Activated T-helper 1 cell treated with anti-CD3 and anti-CD28 coated beads, Interleukin-2, amount 50 U/mL, for 16 hours (primary cell): ENCODE measurements at places on chromosomes 5 and 9.

GRCh38 chr5:137636830-137637714 is 98.8 kb downstream of the KLHL3 start:
- DNase-seq, result no peak

DNA sequence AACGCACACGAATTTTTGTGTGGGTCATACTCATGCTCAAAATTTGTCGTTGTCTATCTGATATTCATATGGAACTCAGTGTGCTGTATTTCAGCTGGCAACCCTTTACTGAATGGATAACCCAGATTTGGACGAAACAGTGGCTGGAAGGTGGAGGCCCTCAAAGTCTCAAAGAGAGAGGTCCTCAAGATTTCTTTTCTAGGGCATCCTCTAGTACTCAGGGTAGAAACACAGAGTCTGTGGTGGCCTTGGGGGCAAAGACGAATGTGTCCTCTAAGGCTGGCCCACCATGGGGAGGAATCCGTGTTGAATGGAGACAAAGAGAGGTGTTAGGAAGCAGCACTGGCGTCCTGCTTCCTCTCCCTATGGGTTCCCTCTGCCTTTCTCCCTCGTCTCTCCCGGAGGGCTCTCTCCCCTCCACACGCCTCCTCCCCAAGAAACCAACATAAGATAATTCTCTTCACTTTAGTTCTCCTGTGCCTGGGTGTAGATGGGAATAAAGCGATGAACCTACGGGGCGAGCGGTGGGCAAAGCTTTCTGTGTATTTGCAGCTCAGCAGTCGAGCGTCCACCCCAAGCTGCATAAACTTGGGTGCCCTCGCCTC is 333.7 kb downstream of the CWC27 start:
- no peak for DNase-seq

DNA sequence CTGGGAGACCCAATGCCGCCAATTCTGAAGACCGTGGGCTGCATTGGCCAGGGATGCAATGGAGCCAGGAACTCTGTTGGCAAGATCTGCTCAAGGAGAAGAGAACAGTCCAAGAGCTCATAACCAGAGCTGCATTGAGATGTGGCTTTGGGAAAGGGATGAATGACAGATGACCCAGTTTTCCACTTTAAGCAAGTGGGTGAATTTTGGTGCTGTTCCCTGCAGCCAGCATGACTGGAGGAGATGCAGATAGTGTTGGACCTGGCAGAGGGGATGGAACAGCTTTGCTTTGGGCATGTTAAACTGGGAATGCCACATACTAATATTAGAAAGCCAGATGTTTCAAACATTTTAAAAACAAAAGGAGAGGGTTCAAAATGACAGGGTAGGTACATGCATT is 143.1 kb downstream of the FSTL4 start:
- no peak for DNase-seq

- no peak for DNase-seq
Observed at GRCh38 chr9:38074441-38074961, 5.5 kb upstream of the SHB start.

- DNase-seq, result no peak
Observed at GRCh38 chr5:43859309-43859708, 256.3 kb downstream of the NNT start.

GRCh38 chr9:116587919-116588318 is 99.2 kb upstream of the TRIM32 start:
- DNase-seq, result no peak

DNA sequence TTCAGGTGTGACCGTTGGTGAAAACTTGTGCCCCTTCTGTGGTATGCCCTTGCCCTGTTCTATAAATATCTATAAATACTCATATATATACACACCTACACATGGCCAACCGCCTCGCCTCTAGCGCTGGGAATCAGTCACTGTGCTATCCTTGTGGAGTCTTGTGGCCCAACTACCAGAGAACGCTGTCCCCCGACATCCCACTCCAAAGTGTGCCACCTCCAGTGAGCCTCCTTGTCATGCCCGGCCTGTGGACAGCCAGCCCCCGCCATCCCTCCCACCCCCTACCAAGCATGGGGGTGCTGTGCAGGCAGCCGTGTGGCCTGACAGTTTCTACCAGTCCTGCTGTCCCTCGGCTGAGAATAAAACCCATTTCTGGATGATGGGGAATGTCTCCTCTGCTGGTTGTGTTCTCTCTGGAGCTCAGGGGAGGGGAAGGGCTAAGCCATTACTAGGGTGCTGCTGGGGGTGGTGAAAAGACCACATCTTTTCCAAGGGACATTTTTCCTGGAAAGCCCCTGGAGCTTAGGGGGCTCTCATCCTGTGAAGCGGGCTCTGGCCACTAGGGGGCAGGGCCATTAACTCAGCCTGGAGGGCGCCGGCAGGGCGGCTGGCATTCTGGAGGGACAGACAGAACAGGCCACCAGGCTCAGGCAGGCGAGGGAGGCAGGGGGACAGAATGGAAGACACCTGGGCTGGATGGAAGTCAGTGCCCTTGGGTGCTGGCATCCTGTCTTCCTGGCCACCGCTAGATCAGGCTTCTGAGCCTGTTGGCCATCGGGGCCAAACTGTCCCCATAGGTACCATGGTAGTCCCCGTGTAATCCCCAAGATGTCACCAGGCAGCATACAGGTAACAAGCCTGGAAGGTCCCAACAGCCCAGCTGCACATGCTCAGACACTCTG is 20.7 kb downstream of the GOLGA2 start:
- peak; percentile 33 for DNase-seq

GRCh38 chr5:89988998-89989655 is 420.4 kb downstream of the CETN3 start:
- DNase-seq, result no peak

DNA sequence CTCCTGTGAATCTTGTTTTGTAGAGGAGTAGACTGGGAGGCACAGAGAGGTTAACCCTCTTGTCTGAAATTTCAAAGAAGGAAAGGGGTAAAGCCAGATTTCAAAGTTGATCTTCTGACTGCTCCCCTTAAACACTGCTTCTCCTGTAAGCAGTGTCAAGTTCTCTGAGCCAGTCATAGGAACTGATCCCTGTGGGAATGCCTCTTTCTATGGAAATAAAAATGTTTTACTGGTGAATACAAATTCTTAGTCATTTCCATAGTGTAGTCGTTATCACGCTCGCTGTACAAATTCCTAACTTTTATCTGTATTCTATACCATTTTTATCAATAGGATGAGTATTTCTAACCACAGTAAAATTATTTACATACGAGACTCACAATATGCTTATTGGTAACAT is 66.3 kb upstream of the PRRC1 start:
- no peak for DNase-seq

GRCh38 chr5:167696558-167697314 is 594.7 kb upstream of the WWC1 start:
- DNase-seq, result no peak

DNA sequence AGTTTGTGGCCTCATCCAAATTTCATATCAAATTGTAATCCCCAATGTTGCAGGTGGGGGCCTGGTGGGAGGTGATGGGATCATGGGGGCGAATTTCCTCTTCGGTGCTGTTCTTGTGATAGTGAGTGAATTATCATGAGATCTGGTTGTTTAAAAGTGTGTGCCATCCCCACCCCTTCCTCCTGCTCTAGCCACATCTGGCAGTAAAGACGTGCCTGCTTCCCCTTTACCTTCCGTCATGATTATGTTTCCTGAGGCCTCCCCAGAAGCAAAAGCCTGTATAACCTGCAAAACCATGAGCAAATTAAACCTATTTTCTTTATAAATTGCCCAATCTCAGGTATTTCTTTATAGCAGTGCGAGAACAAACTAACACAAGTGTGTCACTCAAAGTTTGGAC is 71.0 kb upstream of the MOCS2 start:
- no peak for DNase-seq

GRCh38 chr9:129569502-129570449 is 51.1 kb downstream of the C9orf50 start:
- DNase-seq, result no peak

GRCh38 chr9:76185432-76185831 is 208.8 kb downstream of the RFK start:
- no peak for DNase-seq

GRCh38 chr5:76544268-76544926 is 78.8 kb downstream of the F2RL2 start:
- peak; percentile 39 for DNase-seq

DNA sequence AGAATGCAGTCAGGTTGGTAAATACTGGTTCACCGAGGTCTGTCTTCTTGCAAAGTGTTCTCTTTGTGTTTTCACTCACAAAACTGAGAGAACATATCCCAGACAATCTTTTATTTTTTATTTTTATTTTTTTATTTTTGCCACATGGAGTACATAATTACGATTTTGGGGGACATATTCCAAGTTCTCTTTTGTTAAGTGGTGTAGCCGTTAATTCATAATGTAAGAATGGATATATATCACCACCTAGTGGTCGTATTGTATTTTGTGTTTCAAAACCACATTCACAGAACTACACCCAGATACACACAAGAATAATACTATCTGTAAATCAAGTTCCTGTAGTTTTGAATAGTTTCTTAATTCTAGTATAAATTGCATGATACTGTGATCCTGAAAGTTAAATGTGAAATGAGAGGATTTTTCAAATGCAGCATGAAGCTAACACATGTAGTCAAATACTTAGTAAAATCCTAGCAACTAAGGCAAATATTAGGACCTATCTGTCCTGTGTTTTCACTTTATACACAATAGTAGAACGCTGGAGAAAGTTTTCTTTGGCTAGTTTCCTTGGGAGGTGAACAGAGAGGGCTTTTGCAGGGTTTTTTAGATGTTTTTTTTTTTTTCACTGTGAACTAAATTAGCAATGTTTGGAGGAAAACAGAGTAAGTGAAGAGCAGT is 92.7 kb downstream of the VCAN start:
- no peak for DNase-seq

DNA sequence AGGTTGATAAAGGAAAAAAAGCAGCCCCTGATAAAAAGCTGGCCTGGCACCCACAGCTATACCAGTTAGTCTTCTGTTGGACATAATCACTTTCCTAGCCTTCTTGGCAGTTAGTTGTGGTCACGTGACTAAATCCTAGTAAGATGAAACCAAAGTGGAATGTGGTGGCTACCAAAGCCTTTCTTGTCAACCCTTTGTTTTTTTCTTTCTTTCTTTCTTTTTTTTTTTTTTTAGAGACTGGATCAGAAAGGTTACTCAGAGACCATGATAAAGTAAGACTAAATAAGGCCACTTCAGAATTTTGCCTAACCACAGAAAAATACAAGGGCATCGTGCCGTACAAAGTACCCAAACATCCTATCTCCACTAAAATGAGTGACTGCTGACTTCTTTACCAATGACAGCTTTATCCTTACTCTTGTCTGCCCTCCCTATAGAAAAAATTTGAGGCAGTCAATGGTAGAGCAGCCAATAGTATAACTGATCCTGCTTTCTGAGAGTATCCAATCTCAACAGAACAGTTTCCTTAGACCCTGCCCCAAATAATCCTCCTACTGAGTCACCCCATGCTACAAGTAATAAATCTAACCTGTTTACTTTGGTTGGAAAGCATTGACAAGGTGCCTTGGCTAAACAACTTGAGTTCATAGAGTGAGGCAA is 14.2 kb upstream of the KIF27 start:
- no peak for DNase-seq

- DNase-seq, result no peak
Observed at GRCh38 chr5:146066968-146067367, 38.4 kb downstream of the PLAC8L1 start.

GRCh38 chr9:98873951-98874371 is 66.5 kb downstream of the GALNT12 start:
- DNase-seq, result no peak

DNA sequence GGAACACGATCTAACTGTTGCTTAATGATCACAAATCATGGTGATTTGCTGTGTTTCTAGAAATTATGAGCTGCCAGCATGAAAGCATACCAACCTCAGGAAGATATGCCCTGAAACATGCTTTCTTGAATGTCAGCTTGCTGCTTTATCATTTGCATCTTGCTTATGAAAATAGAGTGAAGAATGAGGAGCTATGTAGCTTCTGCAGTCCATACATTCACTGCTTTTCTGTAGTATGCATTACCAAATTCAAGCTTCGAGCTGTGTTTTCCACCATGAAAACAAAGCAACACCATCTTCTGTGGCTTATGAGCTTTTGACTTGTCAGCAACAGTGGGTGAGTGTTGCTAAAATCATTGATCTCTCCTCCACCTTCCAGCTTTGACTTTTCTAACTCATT is 16.5 kb downstream of the F2RL2 start:
- DNase-seq, result no peak

GRCh38 chr9:136282272-136282861 is 21.5 kb downstream of the CCDC187 start:
- no peak for DNase-seq

DNA sequence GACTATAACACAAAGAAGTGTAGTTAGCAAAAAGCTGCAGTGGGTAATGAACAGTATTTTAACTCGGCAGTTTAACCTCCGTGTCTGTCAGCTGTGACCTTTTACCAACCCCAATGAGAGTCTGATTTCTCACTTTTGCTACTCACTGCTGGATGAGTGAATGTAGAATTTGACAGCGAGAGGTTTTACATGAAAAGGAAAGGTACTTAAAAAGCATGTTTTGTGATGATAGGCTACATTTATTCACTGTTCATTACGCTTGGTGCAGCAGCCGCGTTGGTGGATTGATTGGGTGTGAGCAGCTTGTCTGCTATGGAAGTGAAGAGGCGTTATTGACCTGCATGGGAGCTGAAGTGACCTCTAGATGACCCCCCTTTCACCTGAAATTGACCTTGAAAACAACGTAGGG is 867.7 kb downstream of the NR2F1-AS1 start:
- DNase-seq, result no peak

- peak; percentile 3 for DNase-seq
Observed at GRCh38 chr5:1526681-1527131, 2.9 kb upstream of the LPCAT1 start.
